CD4-positive, alpha-beta T cell treated with Interleukin-2 at 100 ng/mL for 4 hours (primary cell): ENCODE measurements at places on chromosomes 11 and 22.

- DNase-seq: peak; percentile 72
Measured at GRCh38 chr11:10298342-10298741, 4.3 kb upstream of the SBF2 start.

- DNase-seq: no peak
Measured at GRCh38 chr11:82191695-82192094, 542.0 kb downstream of the FAM181B start.

GRCh38 chr11:128598506-128599150 is 11.3 kb upstream of the ETS1 start:
- DNase-seq: no peak

DNA sequence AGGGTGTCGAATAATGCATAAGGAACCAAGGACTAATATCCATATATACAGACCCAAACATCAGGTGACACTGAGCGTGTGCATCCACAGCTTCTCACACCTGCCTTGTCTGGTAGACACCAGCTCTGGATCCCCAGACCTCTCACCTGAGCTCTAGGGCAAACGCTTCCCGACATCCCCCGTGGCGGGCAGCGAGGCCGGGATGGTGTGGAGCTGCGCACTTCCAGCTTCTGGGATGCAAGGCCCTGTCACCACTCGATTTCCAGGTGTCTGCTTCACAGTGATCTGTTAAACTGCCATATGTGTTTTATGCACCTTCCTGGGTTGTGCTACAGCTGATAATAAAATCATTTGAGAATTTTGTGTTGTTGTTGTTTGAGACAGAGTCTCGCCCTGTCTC is 15.3 kb upstream of the TREH start:
- DNase-seq: no peak

- DNase-seq: no peak
Measured at GRCh38 chr22:29587938-29588699, 7.2 kb upstream of the NIPSNAP1 start.

DNA sequence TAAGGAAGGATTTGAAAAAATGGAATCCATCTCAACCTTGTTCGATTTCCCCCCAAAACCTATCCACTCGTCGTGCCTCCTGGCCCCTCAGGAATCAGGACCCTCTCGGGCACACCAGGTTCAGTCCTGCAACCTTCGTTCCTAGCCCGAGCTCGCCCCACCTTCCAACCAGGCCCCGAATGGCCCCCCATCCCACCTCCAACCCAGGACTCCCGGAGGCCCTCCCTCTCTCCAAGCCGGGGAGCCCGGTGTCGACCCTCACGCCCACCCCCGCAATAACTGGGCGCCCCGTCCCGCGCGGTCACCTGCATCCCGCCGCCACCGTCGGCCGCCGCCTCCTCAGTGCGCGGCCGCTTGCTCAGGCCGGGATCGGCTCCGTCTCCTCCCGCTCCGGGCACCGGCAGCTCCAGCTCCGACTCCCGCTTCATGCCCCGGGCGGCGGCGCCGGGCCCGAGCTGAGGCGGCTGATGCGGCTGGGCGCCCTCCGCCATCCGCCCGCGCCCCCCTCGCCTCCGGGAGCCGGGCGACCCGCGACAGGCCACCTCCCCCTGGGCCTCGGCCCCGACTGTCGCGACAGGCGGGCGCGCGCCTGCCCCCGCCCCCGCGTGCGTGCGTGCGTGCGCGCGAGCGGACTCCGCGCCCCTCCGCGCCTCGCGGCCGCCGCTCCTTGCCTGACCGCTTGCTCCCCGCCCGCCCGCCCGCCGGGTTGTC is 534 bp downstream of the RBFOX2 start:
- no peak for DNase-seq

DNA sequence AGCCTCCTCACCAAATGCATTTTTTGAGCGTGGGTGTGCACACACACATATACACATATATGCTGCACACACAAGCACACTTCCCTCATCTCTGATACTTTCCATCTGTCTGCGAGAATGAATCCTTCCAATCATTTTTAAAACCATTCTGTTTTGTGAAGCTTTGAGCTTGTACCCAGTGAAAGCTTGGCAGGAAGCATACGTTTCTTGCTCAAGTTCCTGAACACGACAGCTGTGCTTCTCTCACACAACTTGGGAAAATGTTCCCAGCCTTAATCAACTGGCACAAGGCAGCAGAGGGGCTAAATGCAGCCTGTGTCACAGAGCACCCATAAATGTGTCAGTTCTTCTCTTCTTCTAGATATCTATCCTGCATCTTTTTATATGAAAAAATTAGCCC is 524.0 kb upstream of the KIRREL3 start:
- DNase-seq: no peak

- DNase-seq: peak; percentile 55
Measured at GRCh38 chr22:20031732-20032406, 11.0 kb downstream of the TANGO2 start.

- DNase-seq: no peak
Measured at GRCh38 chr11:24453129-24453718, 43.6 kb upstream of the LUZP2 start.

GRCh38 chr11:57361926-57362325 is 19.0 kb downstream of the PRG3 start:
- no peak for DNase-seq

- DNase-seq: no peak
Measured at GRCh38 chr11:75194147-75194546, 43.2 kb downstream of the SLCO2B1 start.

DNA sequence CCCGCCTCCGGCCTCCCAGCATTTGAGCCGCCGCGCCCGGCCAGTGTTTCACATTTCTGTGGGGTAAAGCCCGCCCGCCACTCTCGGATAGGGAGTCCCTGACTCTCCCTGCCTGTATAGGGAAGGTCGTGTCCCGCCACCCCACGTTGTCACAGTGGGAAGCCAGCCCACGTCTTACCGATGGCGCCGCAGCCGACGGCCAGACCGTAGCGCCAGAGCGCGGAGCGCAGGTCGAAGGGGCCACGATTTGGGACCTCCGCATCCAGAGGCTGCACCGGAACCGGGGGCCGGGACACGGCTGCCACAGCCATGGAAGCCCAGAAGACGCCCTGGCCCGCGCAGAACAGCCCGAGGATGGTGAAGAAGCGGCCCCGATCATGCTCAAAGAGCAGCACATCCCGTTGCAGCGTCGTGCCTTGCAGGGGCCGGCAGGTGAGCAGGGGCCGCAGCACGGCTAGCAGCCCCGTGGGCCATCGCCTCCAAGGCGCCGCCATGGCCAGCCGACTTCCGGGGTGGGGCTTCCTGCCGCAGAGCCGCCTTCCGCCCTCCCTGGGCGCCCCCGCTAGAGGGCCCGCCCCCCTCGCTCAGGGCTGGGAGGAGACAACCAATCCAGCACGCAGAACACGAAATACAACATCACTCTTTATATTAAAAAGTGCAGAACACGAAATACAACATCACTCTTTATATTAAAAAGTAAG is at the start of gene TMEM223:
TSS of gene TMEM223 (minus strand) at position 506 of the 701 bp plus-strand sequence. CDS start at position 494, 12 bp downstream.
- DNase-seq: peak; percentile 90

DNA sequence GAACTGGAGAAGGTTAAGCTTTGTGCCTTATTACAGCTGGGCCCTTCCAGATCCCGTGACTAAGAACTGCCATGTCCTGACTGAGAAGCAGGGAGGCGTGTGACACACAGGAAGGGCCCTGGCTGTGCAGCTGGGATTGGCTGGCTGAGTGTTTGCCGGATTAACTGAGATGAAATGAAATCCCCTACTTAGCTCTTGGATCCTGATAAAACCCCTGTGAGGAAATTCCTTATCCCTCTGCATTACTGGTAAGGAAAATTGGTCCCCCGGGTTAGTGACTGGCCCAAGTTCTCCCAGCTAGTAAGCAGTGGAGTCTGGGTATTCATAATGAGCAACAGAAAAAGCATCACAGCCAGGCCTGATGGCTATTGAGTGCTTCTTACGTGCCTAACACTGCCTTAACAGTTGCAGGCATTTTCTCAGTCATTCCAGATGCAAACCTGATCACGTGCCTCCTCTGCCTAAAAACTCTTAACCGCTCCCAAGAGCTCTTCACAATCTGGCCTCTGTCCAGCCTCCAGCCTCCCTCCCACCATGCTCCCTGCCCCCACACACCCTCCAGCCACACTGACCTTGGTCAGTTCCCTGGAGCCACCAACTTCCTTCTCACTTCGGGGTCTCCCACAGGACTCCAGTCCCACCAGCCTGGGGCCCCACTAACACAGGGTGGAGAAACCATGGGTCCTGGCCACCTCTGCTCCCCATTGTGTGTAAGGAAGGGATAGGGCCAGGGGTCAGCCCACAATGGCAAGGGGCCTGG is 37.8 kb downstream of the ARRB1 start:
- DNase-seq: no peak

- DNase-seq: no peak
Measured at GRCh38 chr11:12117611-12118010, 7.2 kb downstream of the MICAL2 start.

GRCh38 chr11:47616726-47617416 is 22.7 kb upstream of the C1QTNF4 start:
- no peak for DNase-seq

DNA sequence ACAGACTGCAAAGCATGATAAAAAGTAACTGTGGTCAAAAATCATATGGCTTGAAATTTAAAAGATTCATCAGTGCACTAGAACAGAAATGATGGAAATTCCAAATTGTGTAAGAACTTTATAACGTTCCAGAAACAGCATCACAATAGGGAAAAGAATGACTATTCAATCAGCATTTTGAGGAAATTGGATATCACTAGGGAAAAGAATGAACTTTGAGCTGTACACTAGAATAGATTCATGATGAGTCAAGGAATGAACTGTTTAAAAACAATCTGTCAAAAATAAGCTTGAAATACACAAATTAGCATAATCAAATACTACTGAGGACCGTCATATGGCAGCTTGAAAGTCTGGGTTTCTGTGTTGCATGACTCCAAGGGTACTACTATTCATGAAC is 20.5 kb upstream of the HEPHL1 start:
- DNase-seq: no peak
